Progenitor cell of endocrine pancreas (in vitro differentiated cells): ENCODE measurements at places on chromosomes 1 and 21. TPM values are rescaled to one million over a fixed set of nuclear protein-coding genes. Genes with fewer than 3 reads are reported as not detected.

DNA sequence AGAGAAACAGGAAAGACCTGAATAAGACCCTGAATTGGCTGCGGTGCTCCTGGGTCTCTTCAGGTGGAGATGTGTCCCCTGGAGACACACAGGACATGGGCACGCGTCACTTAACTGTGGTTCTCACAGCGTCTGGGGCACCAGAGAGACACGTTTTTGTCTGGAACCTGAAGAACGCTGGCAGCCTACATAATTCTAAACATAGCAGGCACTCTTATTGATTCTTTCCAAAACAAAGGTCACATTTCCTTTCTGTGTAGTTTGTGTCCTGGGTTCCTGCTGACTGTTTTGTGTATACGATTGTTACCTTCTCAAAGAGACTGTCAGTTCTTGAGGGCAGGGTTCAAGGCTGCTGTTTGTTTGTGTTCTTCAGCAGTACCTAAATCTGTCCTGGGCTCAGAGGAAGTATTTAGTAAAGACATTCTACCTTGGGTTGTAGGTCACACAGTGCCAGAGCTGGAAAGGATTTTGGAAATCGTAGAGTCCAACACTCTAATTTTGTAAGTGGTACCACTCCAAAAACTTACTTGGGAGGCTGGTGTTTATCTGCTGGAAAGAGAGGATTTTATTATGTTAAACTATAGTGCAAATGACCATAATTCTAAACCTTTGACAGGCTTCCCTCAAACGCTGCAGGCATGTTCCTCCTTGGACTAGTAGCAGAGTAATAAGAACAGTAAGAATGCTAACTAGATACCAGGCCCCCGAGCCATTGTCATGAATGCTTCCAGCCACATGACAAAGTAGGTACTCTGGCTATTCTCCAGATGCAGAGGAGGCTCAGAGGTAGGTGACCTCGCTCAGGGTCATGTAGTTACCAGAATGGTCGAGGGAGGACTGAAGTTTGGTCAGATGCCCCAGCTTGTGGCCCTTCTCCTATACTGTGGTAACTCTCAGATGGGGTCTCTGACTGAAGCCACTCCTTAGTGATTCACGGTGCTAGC, 164.3 kb downstream of the DHRS3 start:
- H3K27ac ChIP-seq = peak overlapping the region; percentile 93
- H3K27me3 ChIP-seq = no peaks in the 10 kb centered on the region
- H3K36me3 ChIP-seq = peaks cover 10% of the 10 kb centered on the region
- no peak overlapping the region for H3K4me3 ChIP-seq

GRCh38 chr1:54273092-54273794, 73.3 kb downstream of the MRPL37 start:
- H3K27me3 ChIP-seq = no peaks in the 10 kb centered on the region
- H3K4me3 ChIP-seq = no peak overlapping the region
- H3K27ac ChIP-seq = peak overlapping the region; percentile 93

GRCh38 chr1:12177999-12178441, 11.2 kb downstream of the TNFRSF1B start:
- H3K27ac ChIP-seq = no peak overlapping the region
- no peak overlapping the region for H3K4me3 ChIP-seq
- H3K27me3 ChIP-seq = peaks cover 19% of the 10 kb centered on the region
- H3K36me3 ChIP-seq = no peaks in the 10 kb centered on the region
- no peak for DNase-seq

GRCh38 chr1:113123737-113124136, 50.7 kb downstream of the LRIG2 start:
- H3K27me3 ChIP-seq = no peaks in the 10 kb centered on the region
- peaks cover 32% of the 10 kb centered on the region for H3K36me3 ChIP-seq
- DNase-seq = no peak
- no peak overlapping the region for H3K4me3 ChIP-seq

DNA sequence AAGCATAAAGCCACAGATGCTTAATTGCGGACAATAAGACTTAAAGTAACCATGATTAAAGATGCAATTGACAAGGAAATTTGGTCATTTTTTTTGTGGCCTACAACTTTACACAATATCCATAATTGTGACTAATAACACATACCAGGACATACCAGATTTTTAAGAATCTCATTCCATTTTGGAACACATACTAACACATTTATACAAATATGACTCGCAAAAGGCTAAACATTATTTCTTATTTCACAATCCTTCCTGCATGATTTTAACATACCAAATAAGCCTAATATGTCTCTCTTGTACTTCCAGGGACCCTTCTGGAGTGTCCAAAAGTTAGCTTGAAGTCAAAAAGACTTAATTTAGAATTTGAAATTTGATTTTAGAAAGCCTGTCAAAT, 48.8 kb downstream of the DR1 start:
- H3K36me3 ChIP-seq = no peaks in the 10 kb centered on the region
- no peak overlapping the region for H3K27ac ChIP-seq
- no peaks in the 10 kb centered on the region for H3K27me3 ChIP-seq
- H3K4me3 ChIP-seq = no peak overlapping the region

DNA sequence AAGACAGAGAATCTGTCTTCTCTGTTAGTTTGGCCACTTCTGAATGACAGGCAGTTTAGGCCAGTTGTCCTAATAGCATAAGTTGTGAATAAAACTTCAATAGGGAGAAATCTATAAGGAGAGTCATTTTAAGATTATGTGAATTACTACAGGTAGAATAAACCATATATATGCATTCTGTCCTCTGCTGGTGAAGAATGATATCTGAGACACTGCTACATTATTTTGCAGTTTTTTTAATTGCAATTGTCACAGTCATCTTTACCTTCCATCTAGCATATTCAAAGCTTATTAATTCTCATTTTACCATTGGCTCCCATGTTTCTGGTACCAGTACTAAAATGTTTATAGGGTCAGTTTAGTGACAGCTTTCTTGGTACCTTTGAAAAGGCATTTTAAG, 519.6 kb upstream of the DEPDC1 start:
- no peak overlapping the region for H3K27ac ChIP-seq
- DNase-seq = no peak
- H3K4me3 ChIP-seq = no peak overlapping the region
- no peaks in the 10 kb centered on the region for H3K27me3 ChIP-seq

DNA sequence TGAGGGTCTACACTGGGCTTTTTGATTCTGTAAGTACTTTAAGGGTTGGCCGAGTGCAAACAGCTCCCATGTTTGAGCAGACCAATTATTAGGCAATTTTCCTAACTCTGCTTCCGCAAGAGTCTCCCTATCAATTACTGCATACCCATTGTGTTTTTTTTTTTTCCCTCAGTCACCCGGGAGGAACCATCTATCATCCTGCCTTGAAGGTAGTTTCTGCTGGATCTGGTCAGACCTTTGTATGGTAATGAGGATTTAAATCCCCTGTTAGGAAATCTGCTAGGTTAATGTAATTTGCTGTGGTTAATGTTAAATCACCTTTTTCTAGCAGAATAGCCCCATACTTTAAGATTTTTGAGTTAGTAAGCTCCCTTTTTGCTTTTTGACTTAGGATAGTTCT, 40.8 kb upstream of the WARS2 start:
- no peak for DNase-seq
- no peak overlapping the region for H3K4me3 ChIP-seq
- no peaks in the 10 kb centered on the region for H3K27me3 ChIP-seq
- H3K4me1 ChIP-seq = peaks cover 12% of the 10 kb centered on the region
- peaks cover 28% of the 10 kb centered on the region for H3K36me3 ChIP-seq

Gene RRP1
- total RNA-seq = 30.9 and 32.6 TPM in 2 replicates

Gene OLFML3
- total RNA-seq = 12.9 and 14.7 TPM in 2 replicates
